ENCODE measurements at places on chromosomes 13 and 19.
A peak's percentile ranks its signal among the peaks of the same experiment; 100 is the strongest.

- no peak for DNase-seq
Measured at GRCh38 chr19:12764698-12765097, 10.7 kb downstream of the HOOK2 start.

DNA sequence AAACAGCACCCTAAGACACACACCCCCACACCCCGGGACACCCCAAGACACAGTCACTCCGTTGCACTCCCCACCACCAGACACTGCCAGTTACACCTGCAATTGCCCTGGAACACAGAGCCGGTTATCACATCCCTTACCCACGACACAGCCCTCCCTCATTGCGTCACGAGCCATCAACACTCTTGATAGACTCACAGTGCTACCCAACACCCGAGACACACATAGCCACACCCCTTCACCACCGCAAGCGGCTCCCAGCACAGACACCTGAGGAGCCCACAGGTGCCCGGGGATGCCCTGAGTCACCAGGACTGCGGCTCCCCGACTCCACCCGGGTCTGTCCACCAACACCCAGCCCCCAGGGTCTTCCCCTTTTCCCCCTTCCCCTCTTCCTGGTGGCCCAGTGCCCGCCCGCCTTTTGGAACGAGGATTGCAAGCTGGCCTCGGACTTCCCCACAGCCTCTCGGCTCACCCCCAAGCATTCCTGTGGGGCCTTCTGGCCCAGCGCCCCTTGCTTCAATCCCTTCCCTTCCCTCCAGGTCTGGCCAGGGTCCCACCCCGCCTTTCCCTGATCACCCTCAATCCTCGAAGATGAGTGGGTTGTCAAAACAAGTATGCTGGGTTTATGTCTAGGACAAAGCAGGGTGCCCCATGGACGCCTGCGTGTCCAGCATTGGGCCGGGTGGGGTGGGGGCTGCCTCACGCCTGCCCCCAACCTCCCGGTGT lies 1.7 kb upstream of the PTGER1 start:
- DNase-seq = no peak

- no peak for DNase-seq
Measured at GRCh38 chr19:1103132-1103707, 574 bp upstream of the GPX4 start.

GRCh38 chr19:55552206-55552605 lies 6.9 kb upstream of the SBK3 start:
- DNase-seq = no peak

- peak; percentile 71 for DNase-seq
Measured at GRCh38 chr19:43765109-43765876, 10.5 kb upstream of the SMG9 start.

- no peak for DNase-seq
Measured at GRCh38 chr19:17794731-17795494, at the start of gene B3GNT3. TSS of gene B3GNT3 (plus strand) at chr19:17795138. CDS start at chr19:17807808, 12,670 bp downstream.

DNA sequence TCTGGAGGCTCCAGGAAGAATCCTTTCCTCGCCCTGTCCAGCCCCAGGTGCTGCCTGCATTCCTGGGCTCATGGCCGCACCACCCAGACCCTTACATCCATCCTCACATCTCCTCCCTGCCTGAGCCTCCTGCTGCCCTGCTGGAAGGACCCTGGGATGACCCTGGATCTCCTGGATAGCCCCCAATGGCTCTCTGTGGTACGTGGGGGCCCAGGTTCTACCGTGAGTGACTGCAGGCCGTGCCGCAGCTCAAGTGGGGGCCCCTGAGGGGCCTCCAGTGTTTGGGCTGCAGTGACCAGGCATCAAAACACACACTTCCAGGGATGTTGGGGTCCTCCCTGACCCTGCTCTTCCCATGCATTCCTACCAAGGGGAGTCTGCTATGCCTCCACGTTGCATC lies 8.3 kb upstream of the MCF2L start:
- no peak for DNase-seq

DNA sequence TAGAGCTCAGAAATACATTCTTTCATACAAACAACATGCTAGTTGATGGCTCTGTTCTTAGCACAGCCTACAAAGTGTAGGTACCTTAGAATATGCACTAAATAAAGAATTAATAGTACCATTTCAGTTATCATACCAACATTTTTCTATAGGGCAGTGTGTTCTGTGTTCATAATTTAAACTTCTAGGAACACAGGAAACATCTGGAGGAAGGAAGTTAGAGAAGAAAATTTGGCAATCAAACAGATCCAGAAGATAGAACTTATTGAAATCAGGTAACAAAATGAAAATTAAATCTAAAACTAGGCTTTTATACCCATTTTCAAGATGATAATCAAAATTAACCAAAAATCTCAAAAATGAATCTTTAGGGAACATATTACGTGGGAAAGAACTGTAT lies 527.5 kb downstream of the DCT start:
- no peak for DNase-seq

DNA sequence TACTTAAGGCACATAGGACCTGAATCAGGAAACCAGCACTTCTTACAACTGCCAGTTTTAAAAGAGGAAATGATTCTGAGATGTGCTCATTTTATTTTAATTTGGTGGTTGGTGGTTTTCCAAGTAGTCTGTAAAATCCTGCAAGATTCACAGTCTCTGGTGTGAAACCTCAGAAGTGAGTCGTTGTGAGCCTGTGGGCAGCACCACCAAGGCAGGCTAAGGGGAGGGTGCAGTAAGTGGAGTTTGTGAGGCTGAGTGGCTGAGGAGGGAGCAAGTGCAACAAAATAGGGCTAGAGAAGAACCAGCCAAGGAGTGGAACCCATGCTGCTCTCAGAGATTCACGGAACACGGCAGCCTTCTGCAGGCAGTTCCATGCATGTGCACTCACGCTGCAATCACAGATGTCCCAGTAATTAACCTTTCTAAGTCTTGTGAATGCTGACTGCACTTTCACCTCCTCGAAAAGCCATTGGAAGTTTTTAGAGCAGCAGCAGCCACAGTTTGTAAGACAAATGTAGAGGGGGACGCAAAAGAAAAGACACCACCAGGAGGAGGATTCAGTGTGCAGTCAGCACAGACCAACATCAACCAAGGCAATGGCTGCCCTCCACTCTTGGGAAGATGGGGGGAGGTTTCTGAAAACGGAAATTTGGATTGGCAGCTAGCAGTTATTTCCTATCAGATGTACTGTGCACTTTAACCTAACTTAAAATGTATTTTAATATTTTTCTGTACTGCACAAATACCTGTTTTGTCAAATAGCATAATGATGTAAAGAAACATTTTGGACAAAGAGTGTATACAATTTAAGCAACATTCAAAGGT lies 44.9 kb downstream of the ESD start:
- DNase-seq = peak; percentile 16

DNA sequence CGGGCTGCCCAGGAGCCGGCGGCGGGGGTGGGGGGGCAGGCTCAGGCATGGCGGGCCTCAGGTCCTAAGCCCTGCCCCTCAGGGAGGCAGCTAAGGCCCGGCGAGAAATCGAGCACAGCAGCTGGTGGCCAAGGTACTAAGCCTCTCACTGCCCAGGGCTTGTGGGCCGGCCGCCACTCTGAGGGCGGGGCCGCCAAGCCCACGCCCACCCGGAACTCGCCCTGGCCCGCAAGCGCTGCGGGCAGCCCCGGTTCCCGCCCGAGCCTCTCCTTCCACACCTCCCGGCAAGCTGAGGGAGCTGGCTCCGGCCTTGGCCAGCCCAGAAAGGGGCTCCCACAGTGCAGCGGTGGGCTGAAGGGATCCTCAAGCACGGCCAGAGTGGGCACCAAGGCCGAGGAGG lies 33.1 kb downstream of the PCDH8 start:
- DNase-seq = no peak

- DNase-seq = no peak
Measured at GRCh38 chr13:34810996-34811395, 131.1 kb upstream of the NBEA start.

GRCh38 chr13:75355609-75356008 lies 126.4 kb downstream of the TBC1D4 start:
- no peak for DNase-seq

DNA sequence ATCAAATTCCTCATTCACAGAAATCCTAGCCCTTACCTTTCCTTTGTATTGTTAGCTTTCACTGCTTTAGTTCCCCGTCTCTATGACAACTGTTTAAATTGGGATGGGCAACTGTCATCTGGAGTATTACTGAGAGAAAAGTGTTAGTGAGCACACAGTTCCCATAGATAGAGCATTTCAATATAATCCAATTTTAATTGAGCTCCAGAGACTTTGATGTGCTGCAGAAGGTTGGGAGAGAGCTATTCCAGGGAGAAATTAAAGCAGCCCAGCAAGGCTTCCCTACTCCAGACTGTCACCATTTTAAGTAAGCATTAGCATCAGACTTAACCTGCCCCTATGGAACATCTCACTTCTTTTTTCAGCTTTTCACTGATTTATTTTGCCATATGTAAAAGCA lies 55.0 kb upstream of the MAB21L1 start:
- DNase-seq = no peak

GRCh38 chr13:114097893-114098688 lies 34.3 kb downstream of the RASA3 start:
- DNase-seq = no peak

- no peak for DNase-seq
Measured at GRCh38 chr19:48274938-48275337, 5.1 kb downstream of the ZNF114 start.

DNA sequence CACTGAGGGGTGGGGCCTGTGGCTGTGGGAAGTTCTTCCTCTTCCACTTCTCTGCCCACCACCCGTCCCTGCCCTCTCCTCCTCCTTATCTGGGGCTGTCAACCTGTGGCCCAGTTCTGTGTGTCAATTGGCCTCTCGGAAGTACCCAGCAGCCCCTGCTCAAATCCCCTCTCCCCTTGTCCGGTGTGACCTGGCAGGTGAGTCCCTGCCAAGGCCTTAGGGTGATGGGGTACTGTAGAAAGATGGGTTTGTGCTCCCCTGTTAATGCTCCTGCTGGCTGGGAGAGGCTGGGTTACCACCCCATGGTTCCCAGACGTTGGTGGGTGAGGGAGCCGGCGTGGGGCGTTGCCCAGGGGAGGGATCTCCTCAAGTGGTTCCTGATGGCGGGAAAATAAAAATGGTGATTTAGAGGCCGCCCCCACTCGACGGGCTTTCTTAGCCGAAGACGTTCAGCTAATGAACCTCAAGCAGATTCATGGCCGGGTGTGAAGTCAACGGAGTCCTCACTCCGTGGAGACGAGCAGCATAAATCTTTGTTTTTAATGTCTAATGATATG lies 141.2 kb downstream of the URI1 start:
- no peak for DNase-seq

DNA sequence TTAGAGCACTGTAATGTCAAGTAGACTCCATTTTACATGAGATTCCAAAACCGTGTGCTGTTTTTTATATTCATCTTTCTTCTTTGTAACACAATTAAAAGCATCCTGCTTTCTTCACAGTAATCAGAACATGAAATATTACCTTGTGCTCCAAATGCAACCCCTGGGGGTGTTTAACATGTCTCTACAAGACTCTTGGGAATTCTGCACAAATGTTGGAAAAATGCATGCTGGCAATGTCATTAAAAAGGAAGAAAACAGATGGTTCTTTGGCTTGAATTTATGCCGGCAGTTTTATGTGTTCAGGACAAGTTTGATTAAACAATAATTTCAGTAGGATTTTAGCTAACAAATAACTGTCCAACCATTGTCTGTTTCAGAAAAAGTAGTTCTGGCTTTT lies 159.1 kb downstream of the LIG4 start:
- DNase-seq = no peak

DNA sequence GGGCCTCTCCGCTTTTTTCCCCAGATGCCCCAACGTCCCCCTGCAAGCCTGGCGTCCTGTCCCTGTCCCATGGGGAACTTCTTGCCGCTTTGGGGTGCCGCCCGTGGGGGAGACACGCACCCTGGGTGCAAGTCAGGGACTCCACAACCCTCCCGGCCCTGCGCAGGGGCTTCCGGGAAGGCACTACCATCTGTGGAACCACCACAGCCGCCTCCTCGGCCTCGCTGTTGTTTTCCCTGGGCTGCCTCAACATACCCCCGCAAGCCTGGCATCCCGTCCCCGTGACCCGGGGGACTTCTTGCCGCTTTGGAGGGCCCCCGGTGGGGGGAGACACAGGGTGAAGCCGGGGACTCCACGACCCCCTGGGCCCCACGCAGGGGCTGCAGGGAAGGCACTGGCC lies 238.4 kb downstream of the TUBA3C start:
- DNase-seq = no peak

GRCh38 chr19:30593356-30593755 lies 221.2 kb downstream of the ZNF536 start:
- DNase-seq = no peak

DNA sequence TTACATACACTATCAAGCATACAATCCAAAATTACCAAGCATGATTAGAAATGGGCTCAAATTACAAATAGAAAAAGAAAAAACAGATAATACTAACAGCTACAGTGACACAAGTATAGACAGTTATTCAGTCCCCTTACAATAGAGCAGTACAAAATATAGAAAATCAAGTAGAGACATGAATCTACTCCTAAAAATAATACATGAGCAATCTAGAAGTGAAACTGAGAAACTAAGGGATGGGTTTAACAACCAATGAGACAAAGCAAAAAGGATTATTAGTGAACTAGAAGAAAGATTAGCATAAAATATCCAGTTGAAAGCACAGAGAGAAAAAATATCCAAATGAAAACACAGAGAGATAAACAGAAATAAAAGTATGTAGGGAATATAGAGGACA lies 426.7 kb downstream of the TBC1D4 start:
- DNase-seq = no peak

- peak; percentile 90 for DNase-seq
Measured at GRCh38 chr19:40609561-40610395, 8.6 kb downstream of the LTBP4 start.

GRCh38 chr13:114119196-114119595 lies 13.2 kb downstream of the RASA3 start:
- no peak for DNase-seq

GRCh38 chr19:40144947-40145748 lies 46.1 kb upstream of the MAP3K10 start:
- no peak for DNase-seq

DNA sequence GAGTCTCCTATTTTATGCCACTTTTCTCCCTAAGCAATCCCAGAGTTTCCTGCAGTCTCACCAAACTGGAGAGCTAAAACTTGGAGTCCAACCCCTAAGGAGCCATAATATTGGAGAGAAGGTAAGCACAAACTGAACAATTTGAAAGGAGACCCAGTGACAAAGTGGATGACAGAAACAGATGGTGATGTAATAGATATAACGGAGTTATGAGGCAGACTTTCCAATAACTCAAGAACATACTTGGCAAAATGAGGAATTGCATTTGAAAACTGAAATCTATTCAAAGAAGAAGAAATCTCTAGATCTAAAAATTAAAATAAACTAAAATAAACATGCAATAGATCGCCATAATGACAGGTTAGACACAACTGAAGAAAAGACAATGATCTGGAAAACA lies 200.9 kb upstream of the MIR17HG start:
- no peak for DNase-seq

- DNase-seq = no peak
Measured at GRCh38 chr19:12913011-12913561, 6.0 kb downstream of the SYCE2 start.

- DNase-seq = no peak
Measured at GRCh38 chr19:16566161-16566560, 6.1 kb downstream of the SLC35E1 start.

- DNase-seq = no peak
Measured at GRCh38 chr19:48452289-48453190, 2.8 kb upstream of the KCNJ14 start.
